ENCODE measurements at places on chromosomes 16 and 17.
A peak's percentile ranks its signal among the peaks of the same experiment; 100 is the strongest.

- DNase-seq = no peak
Measured at GRCh38 chr16:19472482-19472881, 49.4 kb downstream of the GDE1 start.

GRCh38 chr16:73354434-73354833 is 306.5 kb upstream of the ZFHX3 start:
- DNase-seq = no peak

DNA sequence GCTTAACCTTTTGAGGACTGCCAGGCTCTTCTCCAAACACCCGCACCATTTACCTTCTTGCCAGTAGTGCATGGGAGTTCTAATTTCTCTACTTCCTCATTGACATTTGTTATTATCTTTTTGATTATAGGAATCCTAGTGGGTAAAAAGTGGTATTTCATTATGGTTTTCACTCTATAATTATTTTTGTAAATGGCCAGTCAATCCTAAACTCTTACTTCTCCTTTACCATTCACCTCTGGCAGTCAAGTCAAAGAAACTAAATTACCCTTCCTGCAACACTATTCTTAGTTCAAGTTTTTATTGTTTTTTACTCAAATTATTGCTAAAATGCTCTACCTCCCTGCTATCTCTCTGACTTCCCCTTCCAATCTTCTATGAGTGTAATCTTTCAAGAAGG is 29.8 kb upstream of the ANKFY1 start:
- no peak for DNase-seq

GRCh38 chr16:53913099-53913870 is 209.3 kb downstream of the FTO start:
- DNase-seq = no peak

GRCh38 chr17:79509490-79509889 is 101.4 kb downstream of the RBFOX3 start:
- no peak for DNase-seq

DNA sequence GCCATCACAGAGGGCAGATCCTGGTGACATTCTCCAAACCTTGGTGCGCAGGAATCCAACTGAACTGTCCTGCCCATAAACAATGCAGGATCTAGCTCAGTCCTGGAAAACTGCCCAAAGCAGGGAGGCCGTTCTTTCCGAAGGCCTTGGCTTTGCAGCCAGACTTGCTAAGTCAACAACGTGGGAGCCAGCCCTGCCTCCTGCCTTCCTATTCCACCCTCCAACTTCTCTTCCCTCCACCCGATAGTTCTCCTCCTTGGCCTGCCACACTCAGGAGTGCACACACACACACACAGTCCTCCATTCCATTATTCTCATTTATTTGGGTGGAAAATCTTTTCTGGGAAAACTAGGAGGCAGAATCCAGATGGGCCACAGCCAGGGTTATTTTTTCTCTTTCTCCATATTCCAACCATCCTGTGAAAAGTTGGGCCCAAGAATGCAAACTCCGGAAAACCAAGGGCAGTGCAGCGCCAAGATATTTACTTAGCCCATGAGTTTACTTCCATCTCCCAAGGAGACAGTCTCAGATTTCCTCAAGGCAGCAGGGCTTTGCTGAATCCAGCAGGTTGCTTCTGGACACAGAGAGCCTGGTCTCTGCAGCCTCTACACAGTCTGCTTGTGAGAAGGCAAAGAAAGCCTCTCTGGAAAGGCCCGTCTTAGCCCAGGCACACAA is 15.8 kb downstream of the COPRS start:
- no peak for DNase-seq

DNA sequence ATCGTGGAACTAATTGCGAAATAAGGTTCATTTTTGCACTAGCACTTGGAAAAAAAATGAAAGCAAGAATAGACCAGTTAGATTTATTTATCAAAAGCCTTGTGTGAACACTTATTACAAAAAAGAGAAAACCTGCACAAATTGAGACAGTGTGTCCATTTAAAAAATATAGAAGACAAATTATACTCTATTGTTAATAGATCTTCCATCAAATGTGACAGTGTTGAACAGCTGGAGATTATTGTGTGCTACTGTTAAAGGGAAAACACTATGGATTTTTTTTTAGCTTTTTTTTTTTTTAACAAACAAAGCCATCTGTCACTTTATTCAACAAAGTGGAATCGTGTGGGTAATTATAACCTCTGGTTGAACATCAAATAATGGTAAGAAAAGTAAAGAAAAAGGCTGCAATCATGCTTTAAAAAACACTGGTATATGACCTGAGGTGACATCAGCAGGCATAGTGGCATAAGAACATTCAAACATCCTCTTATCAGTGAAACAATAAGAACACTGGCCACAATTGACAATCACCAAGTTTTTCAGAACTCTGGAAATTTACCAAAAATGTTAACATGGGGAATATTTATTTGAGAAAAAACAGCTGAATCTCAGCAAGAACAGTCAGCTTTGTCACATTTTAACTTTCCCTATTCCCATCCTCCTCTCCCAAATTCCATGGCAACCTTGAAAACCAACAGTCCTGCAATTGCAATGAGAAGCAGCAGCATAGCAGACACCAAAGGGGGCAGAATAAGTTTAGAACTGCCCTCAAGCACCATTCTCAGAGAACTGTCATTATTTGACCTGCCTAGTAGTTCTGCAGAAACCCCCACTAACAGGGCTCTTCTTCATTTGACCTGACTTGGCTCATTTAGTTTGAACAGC is 442.3 kb upstream of the MON1B start:
- DNase-seq = no peak

DNA sequence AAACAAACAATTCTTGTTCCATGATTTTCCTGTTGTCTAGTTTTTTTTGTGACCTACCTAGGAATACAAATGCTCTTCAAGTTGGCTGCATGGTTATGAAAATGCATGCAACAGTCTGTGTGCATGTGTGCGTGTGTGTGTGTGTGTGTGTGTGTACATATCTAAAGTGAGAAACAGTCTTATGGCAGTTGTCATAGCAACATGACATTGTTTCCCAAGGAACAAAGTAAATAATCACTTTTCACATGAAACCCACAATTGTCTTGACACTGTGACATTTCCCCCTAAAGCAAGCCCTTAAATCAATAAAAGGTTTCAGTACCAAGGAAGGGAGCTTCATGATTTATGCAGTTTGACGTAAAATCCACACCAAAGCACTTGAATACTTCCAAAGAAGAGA is 758.4 kb downstream of the CDH8 start:
- DNase-seq = no peak

- DNase-seq = no peak
Measured at GRCh38 chr17:57924677-57925076, 30.5 kb downstream of the CUEDC1 start.

DNA sequence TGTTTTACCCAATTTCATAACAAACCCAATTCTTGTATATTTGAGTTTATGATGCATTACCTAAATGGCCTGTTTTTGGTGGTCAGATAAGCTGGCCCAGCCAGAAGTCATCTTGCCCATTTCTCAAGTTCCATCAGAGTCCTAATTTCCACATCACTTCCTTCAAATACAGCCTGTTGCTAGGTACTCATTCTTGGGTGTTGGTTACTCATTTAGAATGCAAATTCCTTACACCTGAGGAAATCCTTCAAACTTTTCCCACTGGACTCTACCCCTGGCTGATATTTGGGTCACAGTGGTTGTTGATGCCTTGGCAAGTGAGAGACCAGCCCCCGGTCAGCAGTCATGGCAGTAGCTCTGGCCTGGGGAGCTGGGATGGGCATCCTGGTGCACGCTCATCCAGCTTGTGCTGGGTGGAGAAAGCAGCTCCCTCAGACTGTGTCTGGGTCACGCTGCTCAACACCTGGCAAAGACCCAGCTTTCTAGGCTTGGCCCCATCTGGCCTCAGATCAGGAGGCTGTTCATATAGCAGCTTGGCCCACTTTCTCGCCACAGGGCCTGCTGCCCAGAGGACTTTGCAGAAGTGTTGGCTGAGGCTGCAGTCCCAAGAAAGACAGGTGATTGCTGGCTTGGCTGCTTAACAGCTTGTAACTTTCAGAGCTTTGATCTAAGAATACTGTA is 25.8 kb downstream of the WSB1 start:
- DNase-seq = no peak

DNA sequence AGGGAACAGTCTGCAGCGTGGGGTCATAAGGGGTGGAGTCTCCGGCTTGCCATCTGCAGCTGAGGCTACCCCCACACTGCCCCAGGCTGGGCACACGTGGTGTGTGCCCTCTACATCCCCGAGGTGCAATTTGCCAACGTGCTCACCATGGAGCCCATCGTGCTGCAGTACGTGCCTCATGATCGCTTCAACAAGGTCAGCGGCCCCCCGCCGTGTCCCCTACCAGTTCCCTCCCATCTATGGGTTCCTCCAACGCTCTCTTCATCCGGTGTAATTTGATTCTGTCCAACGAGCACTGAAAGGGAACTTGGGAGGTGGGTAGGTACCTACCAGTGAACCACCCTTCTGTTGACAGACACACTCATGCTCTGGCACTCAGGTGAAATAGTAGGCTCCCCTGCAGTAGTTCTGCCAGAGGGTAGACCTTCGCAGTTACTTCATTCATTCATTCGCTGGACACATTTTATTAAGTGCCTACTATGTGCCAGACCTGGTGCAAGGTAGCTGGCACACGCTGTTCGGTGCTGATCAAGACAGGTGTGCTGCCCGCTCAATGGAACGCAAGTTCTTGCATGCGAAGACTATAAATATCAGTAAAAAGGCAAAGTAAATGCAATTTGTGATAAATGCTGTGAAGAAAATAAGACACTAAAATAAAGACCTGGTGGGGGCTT is 2.7 kb downstream of the MLLT6 start:
- DNase-seq = no peak

- no peak for DNase-seq
Measured at GRCh38 chr17:6641247-6641863, 495 bp downstream of the TXNDC17 start.

DNA sequence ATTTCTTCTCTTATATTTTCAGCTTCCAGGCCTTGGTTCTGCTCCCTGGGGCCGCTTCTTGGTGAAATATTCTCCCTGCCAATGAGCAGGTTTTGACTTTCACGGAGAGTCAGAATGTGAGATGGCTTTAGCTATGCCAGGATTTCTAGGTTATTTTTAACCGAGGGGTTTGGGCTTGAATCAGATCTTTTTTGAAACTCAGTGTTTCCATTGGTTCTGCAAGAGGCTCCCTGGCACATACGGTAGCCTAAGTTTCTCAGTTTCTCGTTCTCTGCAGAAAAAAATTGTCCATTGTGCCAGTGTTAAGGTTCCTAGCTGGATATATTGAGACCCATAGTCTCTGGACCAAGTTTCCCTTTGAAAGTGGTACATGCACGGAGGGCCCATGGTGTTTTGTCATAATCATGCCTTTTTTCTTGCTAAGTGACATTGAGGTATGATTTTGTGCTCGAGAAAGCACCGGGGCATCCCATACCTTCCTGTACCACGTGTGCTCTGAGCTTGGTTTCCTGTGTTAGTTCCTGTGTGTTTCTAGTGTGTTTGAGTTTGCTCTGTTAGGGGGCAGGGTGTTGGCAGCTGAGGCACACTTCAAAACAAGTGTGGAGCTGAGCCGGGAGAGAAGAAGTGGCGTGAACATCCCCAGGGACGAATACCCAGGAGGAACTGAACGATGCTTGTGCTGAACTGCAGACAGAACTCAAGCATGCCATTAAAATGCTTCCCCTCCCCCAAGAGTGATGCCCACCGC is 127.2 kb downstream of the HS3ST3B1 start:
- DNase-seq = peak; percentile 11

- no peak for DNase-seq
Measured at GRCh38 chr17:48692049-48692448, 30.3 kb downstream of the PRAC1 start.

GRCh38 chr17:75795820-75796607 is 11.4 kb downstream of the UNK start:
- no peak for DNase-seq

GRCh38 chr16:75309899-75310430 is 58.5 kb upstream of the BCAR1 start:
- no peak for DNase-seq

- DNase-seq = no peak
Measured at GRCh38 chr17:336110-337021, 16.2 kb downstream of the RPH3AL start.

DNA sequence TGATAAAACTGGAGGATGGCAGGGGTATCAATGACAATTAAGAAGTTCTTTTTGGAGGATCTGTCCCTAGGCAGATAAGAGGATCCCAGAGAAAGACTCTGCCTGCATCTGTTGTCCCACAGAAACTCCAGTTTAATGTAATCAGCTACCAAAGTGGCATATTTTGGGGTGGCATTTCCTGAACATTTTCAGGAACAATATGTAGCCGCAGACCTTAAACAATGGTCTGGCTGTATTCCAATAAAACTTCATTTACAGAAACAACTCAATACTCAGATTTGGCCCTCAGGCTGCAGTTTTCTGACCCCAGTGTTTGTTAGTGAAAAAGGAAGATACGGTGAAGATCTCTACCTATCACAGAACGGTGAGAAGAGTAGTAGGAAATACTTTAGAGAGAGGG is 46.1 kb downstream of the KCNJ16 start:
- no peak for DNase-seq

GRCh38 chr17:32388613-32389459 is 38.9 kb downstream of the ZNF207 start:
- no peak for DNase-seq

DNA sequence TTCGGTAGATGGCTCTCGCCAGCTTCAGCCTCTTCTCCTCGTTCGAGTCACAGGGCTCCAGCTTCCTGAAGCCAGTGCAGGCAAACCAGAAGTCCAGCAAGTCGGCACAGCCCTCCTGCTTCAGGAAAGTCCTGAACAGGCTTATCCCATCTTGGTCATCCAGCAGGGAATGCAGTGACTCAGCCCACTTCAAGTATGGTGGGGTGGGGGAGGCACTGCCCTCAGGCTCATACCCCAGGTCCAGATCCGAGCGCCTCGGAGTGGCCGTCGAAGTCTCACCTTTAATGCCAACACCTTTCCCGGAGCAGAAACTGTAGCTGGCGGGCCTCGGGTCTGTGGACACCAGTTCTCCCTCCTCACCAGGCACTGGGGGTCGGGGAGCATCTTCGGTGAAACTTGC is 5.9 kb downstream of the AXIN1 start:
- no peak for DNase-seq

- no peak for DNase-seq
Measured at GRCh38 chr17:67813803-67814180, 11.5 kb upstream of the BPTF start.

GRCh38 chr17:71011391-71011790 is 842.1 kb downstream of the KCNJ2 start:
- no peak for DNase-seq

GRCh38 chr17:35709874-35710273 is 21.6 kb upstream of the RASL10B start:
- no peak for DNase-seq

All from T-helper 22 cell (primary cell).